ENCODE measurements at places on chromosomes 5 and 9. TPM values are rescaled to one million over a fixed set of nuclear protein-coding genes. Genes with fewer than 3 reads are reported as not detected.
A peak's percentile ranks its signal among the peaks of the same experiment; 100 is the strongest.

DNA sequence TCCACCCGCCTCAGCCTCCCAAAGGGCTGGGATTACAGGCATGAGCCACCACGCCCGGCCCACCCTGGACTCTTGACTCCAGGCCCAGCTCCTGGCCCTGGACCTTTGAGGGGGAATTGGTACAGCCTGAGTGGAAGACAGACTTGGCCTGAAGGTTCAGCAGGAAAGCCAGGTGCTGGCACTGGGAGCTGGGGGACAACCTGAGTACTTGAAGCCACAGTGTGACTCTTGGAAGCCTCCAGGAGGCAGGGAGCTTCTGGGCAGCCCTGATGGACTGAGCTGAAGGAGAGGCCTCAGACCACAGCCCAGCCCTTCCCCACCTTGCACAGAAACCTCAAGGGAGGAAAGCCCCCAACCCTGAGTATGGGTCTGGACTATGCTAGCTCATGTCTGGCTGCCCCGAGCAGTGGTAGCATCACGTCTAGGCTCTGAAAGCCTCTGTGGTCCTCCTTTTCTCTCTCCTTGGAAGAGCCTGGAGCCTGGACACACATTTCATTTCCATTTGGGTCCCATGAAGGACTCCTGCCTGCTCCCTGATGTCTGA lies 54.1 kb downstream of the RASGEF1C start:
- H3K4me1 ChIP-seq: no peaks in the 10 kb centered on the region
- H3K27me3 ChIP-seq: no peaks in the 10 kb centered on the region
- H3K4me3 ChIP-seq: no peak overlapping the region
- no peak for DNase-seq
- H3K27ac ChIP-seq: no peak overlapping the region

GRCh38 chr5:170475294-170476000 lies 28.4 kb upstream of the KCNIP1 start:
- H3K4me3 ChIP-seq: no peak overlapping the region
- H3K4me1 ChIP-seq: no peaks in the 10 kb centered on the region
- no peaks in the 10 kb centered on the region for H3K36me3 ChIP-seq
- no peak overlapping the region for H3K27ac ChIP-seq

DNA sequence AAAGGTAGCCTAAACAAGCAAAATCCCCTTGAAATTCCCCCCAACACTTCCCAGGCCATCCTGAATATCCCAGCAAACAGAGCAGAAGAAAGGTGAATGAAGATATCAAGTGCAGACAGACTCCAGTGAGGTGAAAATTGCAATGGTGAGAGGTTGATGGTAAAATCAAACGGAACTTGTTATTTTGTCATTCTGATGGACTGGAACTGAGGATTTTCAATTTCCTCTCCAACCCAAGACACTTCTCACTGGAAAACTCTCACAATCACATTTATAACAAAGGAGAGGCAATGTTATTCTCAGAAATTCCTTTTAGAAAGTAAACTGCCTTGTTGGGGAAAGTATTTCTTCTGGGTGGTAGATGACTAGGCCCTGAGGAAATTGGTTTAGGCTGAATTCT lies 412.4 kb upstream of the C9orf72 start:
- no peak overlapping the region for H3K4me3 ChIP-seq
- no peaks in the 10 kb centered on the region for H3K36me3 ChIP-seq
- H3K27ac ChIP-seq: no peak overlapping the region
- no peaks in the 10 kb centered on the region for H3K4me1 ChIP-seq

DNA sequence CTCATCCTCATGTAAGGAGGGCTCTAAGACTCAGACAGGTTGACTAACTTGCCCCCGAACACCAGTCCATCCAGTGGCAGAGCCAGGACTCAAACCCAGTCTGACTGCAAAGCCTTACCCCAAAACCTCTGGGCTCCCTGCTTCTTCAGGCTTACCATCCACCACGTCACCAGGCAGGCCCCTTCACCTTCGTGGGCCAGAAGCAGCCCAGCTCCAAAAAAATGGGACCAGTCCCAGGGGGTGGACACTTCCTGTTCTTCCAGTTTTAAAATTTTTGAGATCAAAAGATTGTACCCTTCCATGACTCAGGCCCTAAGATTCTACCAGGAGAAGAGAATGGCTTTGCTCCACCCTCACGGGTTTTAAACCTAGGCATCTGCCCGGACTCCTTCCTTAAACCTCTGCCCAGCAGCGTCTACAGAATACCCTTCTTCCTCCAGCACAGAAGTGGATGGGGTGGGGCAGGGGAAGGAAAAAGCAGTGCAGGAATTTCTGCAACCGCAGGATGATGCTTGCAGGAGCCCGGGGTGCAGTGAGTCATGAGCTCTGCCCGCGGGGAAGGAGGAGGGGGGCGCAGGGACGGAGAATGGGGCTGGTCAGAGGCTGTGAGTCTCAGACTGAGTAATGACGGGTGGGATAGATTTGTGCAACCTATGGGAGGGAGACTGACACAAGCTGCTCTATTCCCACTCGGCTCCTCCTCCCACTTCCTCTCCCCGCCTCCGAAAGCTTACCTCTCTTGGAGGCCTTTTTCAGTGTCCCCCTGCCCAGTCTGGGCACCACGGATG lies 50.4 kb upstream of the STXBP1 start:
- H3K27me3 ChIP-seq: no peaks in the 10 kb centered on the region
- H3K27ac ChIP-seq: peak overlapping the region; percentile 39
- peaks cover 30% of the 10 kb centered on the region for H3K4me1 ChIP-seq
- no peak overlapping the region for H3K4me3 ChIP-seq

The GPX8 gene
- total RNA-seq: not detected
